ENCODE measurements at places on chromosomes 2 and 18. TPM values are rescaled to one million over a fixed set of nuclear protein-coding genes. Genes with fewer than 3 reads are reported as not detected.

GRCh38 chr18:55289775-55290174 is 298.2 kb downstream of the TCF4 start:
- DNase-seq: no peak

- DNase-seq: no peak
These were observed 22.8 kb upstream of the CREG2 start for GRCh38 chr2:101410114-101410513.

GRCh38 chr2:85949280-85949679 is 60.5 kb upstream of the ST3GAL5 start:
- DNase-seq: no peak

- DNase-seq: no peak
These were observed 1154.5 kb upstream of the CHAC2 start for GRCh38 chr2:52613064-52613463.

GRCh38 chr18:49342690-49343089 is 117.8 kb downstream of the DYM start:
- DNase-seq: no peak

GRCh38 chr2:173037245-173038120 is 38.2 kb upstream of the MAP3K20 start:
- DNase-seq: no peak

DNA sequence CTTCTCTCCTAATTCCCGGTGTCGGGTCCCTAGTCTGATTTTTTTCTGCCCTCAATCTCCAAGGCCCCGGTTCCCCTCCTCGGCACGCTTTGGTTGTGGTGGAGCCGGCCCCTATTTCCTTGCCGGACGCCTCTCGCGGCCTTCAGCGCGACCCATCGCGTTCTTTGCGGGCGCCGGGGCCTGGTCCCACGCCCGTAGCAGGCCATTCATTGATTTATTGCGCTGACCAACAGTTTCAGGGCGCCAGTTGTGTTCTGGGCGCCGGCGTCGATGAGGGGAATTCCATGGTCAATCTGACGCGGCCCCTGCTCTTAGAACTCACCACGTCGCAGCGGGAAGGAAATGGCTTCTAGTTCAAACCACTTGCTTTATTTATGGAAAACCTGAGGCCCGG is 396 bp downstream of the CNOT9 start:
- DNase-seq: peak; percentile 63

GRCh38 chr2:107984707-107985106 is 1.6 kb upstream of the SLC5A7 start:
- DNase-seq: no peak

DNA sequence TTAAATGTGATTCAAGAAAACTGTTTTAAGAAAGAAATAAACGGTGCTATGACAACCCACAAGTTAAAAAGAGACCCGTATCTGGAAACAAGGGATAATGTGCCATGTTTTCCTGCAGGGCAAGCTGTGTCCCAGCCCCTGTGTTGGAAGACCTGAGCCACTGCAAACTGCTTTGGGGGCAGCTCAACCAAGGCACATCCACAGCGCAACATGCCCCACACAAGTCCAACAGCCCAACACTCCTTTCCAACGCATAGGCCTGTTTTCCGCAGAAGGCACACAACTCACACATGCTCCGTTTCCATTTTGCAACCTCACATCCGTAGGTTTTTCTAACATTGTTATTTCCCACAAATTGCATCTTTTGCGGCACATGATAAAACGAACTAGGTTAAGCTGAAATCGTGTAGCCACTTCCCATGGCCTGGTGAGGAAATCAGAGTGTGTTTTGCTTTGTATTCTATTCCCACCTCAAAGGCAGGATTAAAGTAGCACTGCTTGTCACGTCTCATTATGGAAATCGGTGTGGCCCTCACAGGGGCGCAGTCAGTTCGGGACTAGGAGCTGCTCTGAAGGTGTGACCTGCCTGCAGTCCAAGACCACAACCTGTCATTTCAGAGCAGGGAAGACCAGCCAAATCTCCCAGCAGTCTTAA is 50.5 kb upstream of the ZNF516 start:
- DNase-seq: no peak

DNA sequence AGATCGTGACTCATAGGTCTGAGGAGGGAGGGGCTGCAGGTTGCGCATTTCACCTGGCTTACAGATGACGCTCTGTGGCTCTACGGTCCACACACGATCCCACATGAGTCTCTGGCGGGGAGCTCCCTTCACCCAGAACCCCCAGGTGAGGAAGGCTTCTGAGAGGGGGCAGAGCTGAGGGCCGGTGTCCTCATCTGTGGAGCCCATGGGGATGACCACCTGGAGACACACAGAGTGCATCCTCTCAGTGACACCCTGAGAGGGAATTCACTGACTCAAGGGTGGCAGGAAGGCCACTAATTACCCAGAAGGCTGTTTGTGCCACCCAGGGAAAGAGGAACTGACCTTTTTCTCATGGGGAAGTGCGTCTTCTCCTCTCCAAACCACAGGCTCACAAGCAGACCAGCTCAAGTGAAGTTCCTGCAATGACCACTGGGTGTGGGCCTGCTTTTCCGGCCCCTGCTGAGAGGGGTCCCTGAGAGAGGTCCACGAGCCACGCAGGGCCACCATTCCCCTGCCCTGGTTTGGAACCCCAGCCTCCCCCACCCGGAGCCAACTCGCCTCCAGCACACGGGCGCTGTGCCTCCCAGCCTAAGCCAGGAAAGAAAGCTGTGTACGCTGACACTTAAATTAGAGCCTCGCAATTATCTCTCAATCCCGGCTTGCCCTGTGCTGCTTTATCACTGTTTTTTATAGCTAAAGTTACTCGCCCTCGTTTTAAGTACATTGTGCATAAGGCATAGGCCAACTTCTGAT is 114.1 kb downstream of the BCL11A start:
- no peak for DNase-seq

GRCh38 chr2:191740016-191740419 is 62.1 kb downstream of the NABP1 start:
- no peak for DNase-seq

DNA sequence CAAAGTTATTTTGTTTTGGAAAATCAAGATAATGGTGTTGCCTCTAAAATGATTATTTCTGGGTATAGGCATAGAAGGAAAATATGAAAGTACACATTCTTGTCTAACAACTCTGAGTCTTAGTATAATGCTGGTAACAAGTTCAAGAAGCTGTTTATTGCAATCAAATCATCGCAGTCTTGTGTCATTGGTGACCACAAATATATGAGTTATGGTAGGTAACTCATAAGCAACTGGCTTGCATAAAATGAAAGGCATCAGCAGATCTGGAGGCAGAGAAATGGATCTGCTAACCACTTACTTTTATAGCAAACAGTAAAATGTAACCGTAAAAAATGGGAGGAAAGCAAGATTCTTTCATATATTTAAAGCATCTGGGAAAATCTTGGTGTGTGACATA is 156.2 kb upstream of the TCF4 start:
- DNase-seq: no peak

Gene ZSWIM2
- total RNA-seq: not detected

Gene RMC1
- 18.3 TPM for total RNA-seq

Gene CROCC2
- total RNA-seq: not detected

Gene CD207
- not detected for total RNA-seq

Gene RESP18
- total RNA-seq: not detected
